ENCODE measurements at places on chromosomes 3 and 15.
A peak's percentile ranks its signal among the peaks of the same experiment; 100 is the strongest.

DNA sequence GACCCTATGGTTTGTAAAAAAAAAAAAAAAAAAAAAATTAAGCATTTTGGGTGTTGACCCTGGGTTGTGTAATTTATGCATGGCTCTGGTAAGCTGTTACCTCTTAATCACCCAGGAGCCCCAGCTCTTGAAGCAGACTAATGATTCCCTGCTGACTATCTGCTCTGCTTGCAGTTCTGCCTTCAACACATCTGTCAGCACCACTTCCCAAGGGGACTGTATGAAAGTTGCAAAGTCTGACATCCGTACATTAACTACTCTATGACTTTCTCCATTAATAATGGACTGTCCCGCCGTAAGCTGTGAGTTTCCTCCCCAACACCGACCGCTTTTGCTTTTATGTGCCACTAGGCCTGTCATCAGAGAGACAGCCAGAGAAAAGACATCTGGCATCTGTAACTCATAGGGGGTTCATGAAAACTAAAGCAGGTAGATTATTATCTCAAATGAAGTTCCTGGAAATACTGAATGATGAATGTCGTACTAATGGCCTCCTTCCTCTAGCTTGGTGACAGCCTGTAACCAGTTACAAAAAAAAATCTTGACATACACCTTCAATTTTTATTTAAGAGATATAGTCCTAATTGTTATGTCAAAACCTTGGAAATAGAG is 271.5 kb downstream of the IL5RA start:
- no peak for DNase-seq

GRCh38 chr15:34334672-34335071 is 2.9 kb downstream of the SLC12A6 start:
- DNase-seq = no peak

DNA sequence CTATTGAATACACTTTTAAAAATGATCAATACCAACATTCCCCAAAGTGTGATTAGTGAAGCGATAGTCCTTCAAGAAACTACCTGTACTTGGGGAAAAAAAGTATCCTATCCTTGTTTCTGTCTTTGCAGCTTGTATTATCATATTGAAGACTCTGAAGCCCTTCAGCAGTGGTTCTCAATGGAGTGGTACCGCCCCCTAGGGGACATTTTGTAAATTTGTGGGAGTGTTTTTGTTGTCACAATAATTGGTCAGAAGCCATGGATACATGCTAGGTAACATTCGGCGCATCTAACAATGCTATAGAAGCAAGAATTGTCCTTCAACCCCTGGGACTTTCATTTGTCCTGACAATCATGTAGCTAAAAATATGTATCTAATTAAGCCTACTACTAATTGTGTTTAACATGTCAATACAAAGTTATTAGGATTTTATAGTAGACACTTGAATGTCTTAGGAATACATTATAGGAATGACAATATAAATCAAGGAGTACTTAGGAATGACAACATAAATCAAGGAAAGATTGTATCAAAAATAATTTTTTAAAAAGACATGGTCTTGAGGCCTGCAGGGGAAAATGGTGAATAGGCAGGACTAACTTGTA is 53.7 kb downstream of the NMD3 start:
- DNase-seq = peak; percentile 43

DNA sequence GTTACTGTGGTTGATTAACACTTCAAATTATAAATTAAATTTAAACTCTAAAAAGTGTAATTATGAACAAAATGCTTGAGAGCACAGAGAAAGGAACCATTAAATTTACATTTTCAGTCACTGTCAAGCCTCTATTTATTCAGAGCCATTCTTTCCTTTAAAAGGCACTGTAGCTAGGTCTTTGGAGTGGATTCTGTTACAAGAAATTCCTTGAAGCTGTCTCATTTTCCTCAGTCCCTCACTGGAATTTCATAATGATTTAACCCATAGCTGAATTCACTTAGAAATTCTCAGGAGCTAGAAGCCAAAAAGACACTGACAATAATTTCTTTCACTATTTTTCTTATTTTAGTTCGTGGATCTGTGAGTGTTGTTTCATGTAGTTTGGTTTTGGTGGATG is 81.2 kb upstream of the TCF12 start:
- no peak for DNase-seq

- DNase-seq = no peak
Observed at GRCh38 chr15:81222007-81222406, 25.3 kb downstream of the IL16 start.

- DNase-seq = no peak
Observed at GRCh38 chr3:71423151-71423906, 160.2 kb downstream of the FOXP1 start.

DNA sequence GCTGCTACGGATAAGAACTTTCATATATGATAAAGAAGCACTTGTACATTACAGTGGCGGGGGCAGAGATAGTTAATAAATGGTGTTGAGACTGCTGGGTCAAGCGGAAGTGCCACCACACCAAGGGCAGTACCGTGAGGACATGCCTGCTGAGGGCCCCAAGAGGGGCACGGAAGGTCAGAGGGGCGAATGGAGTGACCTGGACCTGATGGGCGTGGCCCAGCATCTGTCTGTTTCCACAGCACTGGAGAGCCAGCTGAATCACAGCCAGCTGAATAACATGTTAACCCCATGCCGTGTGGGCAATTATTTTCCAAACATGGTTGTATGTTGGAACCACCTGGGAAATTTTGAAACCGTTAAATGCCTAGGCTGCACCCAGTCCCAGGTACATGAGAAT is 37.2 kb downstream of the ANKDD1A start:
- no peak for DNase-seq

- peak; percentile 56 for DNase-seq
Observed at GRCh38 chr15:85457392-85457968, 77.1 kb downstream of the AKAP13 start.

GRCh38 chr3:127488740-127489139 is 101.8 kb downstream of the TPRA1 start:
- no peak for DNase-seq

- no peak for DNase-seq
Observed at GRCh38 chr15:64697911-64698369, 77.4 kb downstream of the RBPMS2 start.

DNA sequence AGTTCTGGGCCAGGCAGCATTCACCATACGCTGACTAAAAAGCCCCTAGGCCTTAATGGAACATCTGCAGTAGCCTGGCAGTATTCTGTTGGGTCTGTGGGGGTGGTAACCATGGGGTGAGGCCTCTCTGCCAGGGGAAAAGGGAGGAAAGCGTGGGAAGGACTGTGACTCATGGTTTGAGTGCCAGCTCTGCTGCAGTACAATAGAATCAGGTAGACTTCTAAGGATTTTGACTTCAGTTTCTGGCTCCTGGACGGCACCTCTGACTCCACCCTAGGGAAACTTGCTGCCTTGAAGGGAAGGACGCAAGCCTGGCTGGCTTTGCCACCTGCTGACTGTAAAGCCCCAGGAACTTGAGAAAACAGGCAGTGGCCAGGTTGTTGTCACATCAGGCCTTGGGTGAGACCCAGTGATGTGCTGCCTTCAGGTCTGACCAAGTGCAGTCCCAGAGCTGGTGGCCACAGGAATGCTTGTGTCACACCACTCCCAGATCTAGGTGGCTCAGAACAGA is 148.6 kb downstream of the SUCNR1 start:
- DNase-seq = peak; percentile 93

GRCh38 chr3:195809796-195810454 is 1.8 kb downstream of the MUC4 start:
- DNase-seq = no peak

DNA sequence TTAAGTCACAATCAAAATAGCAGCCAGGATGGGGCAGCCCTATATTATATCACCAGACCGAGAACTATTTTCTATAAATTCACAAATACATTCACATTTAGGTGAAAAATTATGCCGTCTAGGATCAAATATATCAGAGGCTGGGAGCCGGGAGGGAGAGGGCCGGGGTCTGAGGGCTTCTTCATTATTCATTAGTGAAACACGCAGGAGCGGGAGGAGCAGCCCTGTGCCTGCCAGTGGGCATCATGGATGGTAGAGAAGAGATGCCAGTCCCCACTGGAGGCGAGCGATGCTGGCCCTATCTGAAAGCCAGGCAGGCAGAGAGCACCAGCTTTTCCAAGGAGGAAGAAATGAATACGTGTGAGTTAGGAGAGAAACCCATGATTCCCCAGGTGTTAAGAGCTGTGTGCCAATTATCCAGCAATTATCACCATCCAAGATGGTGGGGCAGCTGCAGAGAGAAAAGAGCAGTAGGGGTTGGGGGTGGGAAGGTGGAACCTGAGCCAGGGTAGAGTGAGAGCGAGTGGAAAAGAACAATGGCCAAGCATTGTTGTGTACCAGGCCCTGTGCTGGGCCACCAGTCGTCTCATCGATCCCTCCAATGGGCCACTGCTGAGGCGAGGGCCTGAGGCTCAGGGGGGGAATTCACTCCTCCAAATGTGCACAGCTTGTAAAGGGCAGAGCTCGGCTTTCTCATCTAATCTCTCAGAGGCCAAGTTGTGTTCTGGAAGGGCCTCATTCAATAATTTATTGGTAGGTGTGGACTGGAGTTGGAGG is 261.3 kb upstream of the TLE3 start:
- no peak for DNase-seq

DNA sequence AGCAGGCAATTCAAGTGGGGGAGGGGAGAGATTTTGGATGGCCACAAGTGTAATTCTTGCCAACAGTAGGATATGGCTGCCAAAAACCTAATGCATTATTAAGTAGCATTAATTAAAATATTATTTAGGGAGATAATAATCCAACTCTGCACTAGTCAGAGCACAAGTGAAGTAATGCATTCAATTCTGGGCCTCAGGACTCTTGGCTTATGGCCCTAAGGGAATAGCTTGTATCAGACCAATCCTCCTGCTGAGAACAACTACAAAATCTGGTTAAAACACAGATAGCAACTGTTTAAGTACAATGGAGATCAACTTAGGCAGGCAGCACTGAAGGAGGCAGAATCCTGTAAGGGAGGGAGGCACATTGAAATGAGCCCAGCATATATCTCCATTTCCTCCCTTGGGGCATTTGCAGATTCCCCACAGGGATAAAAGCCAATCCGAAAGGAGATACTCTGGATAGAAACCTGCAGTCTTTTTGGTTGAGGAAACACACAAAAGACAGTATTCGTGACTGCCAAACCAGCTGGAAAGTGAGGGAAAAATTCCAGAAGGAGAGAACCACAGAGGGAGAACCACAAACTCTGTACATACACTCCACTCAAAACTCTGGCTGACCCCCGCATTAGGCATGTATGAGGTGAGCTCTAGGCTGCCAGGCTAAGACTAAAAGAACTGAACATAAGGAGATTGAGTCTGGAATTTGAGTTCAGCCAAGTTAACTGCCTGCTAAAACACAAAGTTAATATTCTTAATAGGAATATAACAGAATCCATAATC is 57.4 kb downstream of the ETFA start:
- DNase-seq = no peak

DNA sequence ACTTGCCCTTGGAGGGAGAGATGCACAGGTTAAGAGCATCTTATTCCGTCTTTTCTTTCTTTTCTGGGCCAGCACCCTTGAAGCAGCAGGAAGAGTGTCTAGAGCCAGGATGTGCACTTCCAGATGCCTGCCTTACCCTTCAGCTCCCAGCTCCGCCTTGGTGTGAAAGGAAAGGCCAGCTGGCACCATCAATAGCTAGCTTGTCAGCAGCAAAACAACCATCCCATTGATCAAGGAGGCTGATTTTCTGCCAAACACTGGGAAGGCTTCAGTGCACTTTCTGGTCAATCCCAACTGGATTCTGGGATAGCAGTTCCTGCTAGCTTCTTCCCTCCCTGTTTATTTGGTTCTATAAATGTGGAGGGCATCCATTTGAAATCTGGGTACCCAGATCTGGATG is 110.9 kb upstream of the GALNT15 start:
- no peak for DNase-seq

- no peak for DNase-seq
Observed at GRCh38 chr15:71313806-71314205, 198.5 kb downstream of the THSD4 start.

- no peak for DNase-seq
Observed at GRCh38 chr15:42911058-42911592, 9.5 kb downstream of the TTBK2 start.

DNA sequence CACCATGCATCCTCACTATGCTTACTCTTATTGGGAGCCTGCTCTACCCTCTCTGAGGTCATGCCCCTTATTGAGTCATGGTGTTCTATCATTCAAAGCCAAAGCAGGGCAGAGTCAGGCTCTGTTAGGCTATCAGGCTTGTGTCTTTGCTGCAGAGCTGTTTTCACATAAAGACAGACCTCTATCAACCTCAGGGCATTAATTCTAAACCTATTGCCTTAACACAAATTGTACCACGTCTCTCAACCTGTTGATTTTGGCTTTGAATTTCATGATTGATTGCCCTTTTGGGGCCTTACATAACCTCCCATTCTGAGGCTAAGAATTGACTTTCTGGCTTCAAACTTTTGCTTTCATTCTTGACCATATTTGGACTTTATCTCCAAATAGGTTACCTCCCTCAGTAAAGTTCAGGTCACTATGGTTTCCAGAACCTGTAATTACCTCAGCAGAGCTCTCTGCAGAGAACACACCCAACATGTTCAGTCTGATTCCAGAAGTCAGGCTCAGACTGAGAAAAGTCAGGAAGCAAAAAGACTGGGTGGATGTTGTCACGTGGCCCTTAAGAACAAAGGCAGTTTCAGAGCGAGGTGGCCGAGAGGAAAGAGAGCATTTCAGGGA is 221.4 kb upstream of the NANOGP8 start:
- peak; percentile 61 for DNase-seq

DNA sequence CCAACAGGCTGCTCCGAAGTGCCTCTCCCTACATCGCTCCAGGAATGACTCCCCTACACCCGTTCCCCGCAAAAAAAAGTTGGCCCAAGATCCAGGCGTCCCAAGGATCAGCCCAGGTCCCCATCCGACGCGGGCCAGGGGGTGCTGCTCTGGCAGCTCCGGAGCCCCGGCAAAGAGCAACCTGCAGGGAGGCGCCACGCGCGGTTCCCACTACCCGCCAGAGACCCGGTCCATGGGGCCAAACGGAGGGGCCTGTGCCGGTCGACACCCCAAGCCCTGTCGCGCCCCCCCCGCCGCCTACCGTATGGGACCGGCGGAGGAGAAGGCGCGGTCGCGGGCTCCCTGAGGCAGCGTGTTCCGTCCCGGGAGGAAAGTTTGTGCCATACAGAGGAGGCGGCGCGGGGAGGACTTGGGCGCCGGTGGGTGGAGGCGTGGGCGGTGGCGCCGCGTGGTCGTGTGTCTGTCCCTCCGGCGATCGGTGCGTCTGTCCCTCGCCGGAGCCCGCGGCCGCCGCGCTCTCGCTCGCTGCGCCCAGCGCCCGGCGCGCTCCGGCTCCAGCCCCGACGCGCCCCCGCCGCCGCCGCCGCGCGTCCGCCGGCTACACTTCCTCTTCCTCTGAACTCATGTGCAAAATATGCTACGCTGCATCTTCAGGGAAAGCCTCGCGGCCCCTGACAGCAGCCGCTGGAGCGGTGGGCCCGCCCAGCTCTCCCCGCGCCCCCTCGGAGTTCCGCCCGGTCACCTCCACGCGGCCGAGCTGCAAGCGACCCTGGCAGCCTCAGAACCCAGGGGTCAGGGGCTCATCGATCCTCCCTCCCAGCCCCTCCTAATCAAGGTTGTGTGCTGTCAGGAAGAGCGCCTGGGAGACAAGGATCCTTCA is at the start of gene RFTN1:
TSS of gene RFTN1 (minus strand) at position 559 of the 880 bp plus-strand sequence. CDS start 19,830 bp downstream, outside the sequence.
- DNase-seq = no peak

GRCh38 chr3:37686220-37686619 is 175.5 kb upstream of the CTDSPL start:
- DNase-seq = no peak

- no peak for DNase-seq
Observed at GRCh38 chr3:6449099-6449498, 411.8 kb upstream of the GRM7 start.

Measured in PC-9 (cell line).